A549 treated with ZK216348 at 1 μM for 4 hours (cell line): ENCODE measurements at places on chromosomes 16 and 17. TPM values are rescaled to one million over a fixed set of nuclear protein-coding genes. Genes with fewer than 3 reads are reported as not detected.

The SPATA32 gene
- total RNA-seq = 0.11 to 0.41 TPM (median 0.19 TPM) in 5 replicates

The FBXL16 gene
- 3.5 to 8.1 TPM (median 7.5 TPM) in 5 replicates for total RNA-seq

The STX8 gene
- 59.4 to 118 TPM (median 60.9 TPM) in 5 replicates for total RNA-seq

The RPS2 gene
- total RNA-seq = 2,814 to 5,362 TPM (median 5,215 TPM) in 5 replicates

The EVPLL gene
- total RNA-seq = not detected in 5 replicates

The ZNF778 gene
- 6.6 to 9.0 TPM (median 8.8 TPM) in 5 replicates for total RNA-seq
